ENCODE measurements at places on chromosomes 6 and 20.

GRCh38 chr20:41169162-41169690 lies 31.9 kb downstream of the PLCG1 start:
- DNase-seq: no peak

DNA sequence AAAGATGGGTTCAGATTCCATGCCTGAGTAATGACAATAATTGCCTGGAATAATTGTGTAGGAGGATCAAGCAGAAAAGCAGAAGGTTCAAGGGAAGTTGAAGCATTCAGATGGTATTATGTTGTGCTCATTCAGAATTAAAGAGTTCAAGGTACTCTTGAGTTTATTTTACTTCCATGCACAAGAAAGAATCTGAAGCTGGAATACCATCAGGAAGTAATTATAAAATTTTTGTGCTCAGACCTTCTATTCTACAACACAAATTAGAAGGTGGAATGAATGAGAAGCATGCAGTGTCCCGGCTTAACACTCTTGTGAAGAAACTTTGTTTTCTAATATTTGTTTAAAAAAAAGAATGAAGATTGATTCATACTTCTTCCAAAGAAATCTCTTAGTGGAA lies 139.4 kb upstream of the ENPP5 start:
- DNase-seq: no peak

DNA sequence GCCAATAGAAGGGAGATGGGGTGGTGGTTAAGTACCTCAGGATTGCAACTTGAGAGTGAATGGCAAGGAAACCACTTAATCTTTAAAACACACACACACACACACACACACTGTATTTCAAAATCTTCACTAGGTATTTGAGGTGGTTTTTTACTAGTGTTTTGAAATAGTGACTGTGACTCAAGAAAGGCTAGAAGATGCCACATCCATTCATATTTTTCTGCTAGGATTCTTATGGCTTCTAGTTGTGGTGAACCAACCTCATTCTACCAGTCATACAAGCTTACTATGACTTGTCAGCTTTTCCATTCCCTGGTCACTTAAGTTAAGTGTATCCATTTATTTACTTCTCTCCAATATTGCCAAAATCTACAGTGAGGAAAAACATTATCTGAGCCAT lies 519.4 kb upstream of the JAG1 start:
- DNase-seq: peak; percentile 30

DNA sequence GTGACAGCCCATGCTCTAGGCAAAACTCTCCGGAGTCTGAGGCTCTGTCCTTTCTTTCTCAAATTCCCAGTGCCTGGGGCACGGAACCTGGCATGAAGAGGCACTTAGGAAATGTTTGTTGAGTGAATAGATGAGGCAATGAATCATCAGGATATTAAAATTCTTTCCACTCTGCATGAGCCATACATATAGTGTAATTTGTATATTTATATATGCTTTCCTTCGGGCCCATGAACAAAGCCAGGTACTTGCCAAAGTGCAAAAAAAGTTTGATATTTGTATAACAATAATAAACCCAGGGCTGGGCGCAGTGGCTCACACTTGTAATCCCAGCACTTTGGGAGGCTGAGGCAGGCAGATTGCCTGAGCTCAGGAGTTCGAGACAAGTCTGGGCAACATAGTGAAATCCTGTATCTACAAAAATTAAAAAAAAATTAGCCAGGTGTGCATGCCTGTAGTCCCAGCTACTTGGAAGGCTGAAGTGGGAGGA lies 212.3 kb upstream of the ZNF217 start:
- peak; percentile 100 for DNase-seq

- peak; percentile 87 for DNase-seq
Observed at GRCh38 chr6:113352029-113352801, 504.9 kb upstream of the MARCKS start.

GRCh38 chr6:17865243-17865642 lies 122.2 kb downstream of the KIF13A start:
- DNase-seq: peak; percentile 92

- DNase-seq: peak; percentile 23
Observed at GRCh38 chr20:58073945-58074856, 154.3 kb downstream of the ANKRD60 start.

- no peak for DNase-seq
Observed at GRCh38 chr20:6848041-6848440, 80.6 kb downstream of the BMP2 start.

GRCh38 chr6:119862719-119863118 lies 513.2 kb upstream of the MAN1A1 start:
- DNase-seq: no peak

DNA sequence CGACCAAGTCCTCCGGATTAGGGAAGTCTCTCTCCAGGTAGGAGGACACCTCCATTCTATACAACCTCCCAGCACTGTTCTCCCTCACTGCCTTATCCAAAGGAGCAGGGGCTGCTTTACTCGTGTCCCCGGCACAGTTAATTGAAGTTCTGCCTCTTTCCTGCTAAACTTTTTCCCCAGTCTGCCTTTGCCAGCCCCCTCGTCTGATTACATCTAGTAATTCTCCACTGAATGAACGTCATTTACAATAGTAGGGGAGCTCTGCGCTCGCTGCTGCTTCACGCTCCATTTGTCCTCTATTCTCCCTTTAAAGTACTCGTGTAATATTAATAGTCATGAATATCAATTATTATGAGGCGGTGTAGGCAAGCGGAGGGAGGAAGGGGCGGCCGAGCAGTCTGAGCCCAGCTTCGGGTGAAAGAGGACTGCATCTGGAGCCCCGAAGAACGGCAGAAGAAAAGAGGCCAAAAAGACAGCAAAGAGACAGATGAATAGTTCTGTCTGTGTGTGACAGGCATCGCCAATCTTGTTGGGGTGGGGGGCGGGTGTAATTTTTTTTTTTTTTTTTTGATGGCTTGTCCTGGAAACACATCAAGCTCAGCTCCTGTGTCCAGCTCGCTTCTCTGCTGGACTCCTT lies 2.9 kb downstream of the TFAP2B start:
- no peak for DNase-seq

GRCh38 chr6:75170691-75171560 lies 34.9 kb downstream of the COL12A1 start:
- no peak for DNase-seq

GRCh38 chr6:125233202-125233601 lies 68.6 kb downstream of the HDDC2 start:
- no peak for DNase-seq

- DNase-seq: no peak
Observed at GRCh38 chr6:35124356-35124755, 16.8 kb downstream of the TCP11 start.

DNA sequence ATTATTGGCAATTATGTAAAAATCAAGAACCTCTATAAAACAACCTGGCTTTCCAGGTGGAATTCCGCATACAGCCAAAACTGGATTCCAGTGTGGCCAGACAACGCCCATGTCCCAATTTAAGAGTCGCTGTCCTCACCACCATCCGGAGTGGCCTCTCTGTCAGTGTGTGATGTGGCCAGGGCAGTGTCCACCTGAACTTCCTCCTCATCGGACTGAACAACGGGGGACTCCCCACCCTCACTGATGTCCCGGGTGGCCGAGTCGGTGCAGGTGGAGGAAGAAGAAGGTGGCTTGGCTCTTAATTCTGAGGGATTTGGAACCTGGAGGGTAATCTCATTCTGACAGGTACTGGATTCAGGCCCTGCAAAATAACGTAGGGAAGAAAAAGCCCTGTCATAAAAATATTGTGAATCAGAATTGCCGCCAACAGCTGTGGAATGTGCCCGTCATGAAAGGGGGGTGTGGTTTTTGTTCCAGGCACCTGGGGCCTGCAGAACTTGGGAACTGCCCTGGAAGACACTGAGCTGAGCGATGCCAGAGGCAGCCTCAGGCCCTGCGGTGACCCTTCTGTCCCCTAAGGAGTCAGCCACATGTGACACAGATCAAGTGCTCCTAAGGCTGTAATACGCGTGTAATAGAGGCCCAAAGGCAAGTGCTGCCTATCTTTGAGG lies 139.8 kb downstream of the DTNBP1 start:
- no peak for DNase-seq

DNA sequence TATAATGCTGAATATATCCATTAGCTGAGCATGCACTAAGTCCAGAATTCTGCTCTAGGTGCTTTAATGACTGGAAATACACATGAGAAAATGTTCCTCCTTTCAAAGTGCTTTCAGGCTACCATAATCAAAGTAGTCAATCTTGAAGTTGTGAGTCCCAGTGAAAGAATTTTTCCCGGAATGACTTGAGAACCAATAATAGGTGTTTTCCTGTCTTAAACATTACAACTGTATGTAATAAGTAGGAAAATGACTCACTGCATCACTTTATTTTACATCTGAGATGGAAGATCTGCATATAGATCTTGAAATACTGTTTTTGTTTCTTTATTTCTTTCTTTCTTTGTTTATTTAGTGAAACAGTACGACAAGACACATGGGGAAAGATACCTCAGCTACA lies 437.4 kb upstream of the JAG1 start:
- DNase-seq: peak; percentile 54

DNA sequence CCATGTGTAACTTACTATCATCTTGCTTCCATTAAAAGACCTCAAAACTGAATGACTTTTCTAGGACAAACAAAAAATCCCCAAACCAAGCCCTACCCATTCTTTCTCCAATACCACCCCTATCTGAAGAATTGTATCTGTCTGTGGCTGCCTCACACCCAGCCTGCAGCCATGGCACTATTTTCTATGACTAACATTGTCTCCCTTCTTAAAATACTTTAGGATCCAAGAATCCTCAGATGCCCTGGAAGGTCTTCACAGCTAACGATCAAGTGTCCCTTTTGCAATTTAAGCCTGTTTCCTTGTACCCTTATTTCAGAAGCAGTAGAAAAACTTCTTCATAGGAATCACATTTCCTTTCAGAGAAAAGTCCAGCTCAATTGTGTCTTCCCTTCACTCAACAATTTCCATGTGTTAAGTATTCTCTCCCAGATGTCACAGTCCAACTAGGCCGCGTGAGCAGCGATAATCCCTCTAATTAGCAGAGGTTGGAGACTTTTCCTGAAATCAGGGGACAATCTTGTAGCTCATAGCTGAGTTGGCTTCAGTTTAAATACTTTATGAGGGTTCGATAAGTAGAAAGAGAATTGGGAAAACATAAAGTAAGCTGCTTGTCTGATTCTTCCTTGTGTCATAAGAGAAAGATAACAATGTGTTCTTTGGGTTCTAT lies 5.2 kb upstream of the MEP1A start:
- DNase-seq: no peak

GRCh38 chr6:139701003-139701402 lies 326.6 kb upstream of the CITED2 start:
- DNase-seq: no peak

DNA sequence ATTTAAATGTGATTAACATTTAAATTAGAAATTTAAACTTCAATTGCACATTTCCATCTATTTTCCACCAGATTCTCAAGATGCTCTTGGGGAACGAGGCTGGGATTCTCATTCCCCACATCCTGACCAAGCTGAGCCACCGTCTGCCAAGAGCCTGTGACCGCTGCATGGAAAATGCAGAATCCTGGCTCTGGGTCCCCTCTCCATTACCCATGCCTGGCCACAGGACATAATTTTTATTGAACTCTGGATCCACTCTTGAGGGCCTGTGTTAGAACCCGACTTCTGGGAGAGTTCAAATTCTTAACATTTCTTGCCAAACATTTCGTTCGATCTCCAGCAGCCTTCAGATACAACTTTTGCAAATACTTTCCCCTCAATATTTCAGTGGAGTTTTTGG lies 201.6 kb upstream of the SNX9 start:
- DNase-seq: no peak

- no peak for DNase-seq
Observed at GRCh38 chr6:31831350-31832215, 4.0 kb downstream of the HSPA1B start.

DNA sequence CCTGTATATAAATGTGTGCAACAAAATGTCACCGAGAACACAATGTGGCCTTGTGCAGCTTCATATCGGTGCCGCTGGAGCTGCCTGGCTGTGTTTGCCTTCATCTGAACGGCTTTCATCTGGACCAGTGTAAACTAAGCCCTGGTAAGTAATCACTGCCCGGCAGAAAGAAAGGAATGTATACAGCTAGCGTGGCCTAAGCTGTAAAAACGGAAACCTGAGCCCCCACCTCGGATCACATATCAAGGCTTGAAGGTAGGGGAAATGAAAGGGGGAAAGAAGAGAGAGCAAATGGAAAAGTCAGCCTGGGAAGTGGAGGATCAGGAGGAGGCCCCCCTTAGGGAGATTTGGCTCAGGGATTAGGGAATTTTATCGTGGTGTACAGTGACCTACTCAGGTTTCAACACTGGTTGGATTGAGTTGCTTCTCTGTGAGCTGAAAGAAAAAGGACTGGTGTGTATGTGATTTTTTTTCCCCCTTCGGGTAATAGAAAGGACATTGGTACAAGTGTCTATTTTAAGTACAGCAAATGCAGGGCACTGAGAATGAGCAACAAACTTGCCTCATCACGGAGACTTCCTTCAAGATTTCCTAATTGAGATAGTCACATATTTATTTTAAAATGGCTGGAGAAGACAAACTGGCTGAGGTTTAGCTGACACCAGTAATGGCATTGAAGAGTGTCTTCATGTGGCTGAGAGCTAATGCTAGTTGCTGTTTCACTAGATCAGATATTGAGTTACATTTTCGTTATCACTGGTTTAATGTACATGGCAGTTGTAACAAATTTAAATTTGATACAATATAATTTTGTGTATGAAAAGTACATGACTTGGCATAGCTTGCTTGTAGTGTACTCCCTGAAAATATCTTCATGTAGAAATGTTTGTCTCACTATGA lies 3.5 kb downstream of the SOBP start:
- no peak for DNase-seq

DNA sequence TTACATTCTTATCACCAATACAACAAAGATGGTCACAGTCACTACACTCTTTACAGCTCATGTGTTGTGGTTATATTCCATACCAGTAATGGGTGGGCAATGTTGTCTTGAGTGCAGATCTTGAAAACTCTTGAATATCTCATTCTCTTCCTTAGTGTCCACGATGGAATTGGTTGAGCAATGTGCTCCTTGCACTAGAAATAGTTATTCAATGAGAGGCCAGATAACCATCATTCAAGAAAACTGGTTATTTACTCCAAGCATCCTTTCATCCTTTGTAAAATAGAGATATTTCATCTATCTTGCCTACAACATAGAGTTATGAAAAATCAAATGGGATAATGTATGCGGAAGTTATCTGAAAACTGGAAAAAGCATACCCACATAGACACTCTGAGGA lies 215.9 kb downstream of the ARHGAP18 start:
- no peak for DNase-seq

- DNase-seq: no peak
Observed at GRCh38 chr20:22944062-22944461, 91.0 kb upstream of the SSTR4 start.
